Anterior cingulate cortex (tissue), 58 donors: ENCODE measurements at places on chromosomes 12 and 14.

DNA sequence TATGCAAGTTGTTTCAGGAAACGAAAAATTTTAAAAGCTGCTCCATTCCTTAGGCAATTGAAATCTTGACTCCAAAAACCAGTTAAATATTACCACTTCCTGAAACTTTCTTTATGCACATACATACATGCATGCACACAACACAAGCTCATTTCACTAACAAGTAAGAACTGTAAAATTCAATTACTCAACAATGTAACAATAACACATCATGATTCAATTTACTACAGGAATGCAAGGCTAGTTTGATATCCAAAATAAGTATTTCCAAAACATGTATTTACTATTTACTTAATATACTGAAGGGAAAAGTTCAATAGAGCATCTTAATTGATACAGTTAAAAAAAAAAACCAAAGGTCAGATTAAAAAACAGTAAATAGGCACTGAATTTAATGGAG is 19.6 kb downstream of the NAP1L1 start:
- no peak for DNase-seq

DNA sequence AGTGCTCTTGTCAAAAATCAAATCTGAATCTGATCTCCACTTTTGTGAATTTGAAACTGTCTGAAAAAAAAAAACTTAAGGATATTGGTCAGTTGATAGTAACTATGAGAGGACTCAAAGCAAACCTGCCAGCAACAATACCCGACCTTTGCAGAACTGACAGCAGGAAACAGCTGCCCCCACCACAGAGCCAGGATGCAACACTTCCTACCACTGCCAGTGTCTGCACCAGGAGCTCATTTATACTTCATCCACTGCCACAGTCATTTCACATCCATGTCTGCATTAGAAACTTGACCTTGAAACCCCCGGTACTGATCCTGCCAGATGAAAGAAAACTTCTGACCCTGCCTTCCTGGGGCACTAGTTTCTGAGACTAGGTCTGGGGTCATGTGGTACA is 27.4 kb upstream of the RXYLT1 start:
- no peak for DNase-seq

GRCh38 chr14:65062096-65063075 is 39.9 kb downstream of the MAX start:
- no peak for DNase-seq

DNA sequence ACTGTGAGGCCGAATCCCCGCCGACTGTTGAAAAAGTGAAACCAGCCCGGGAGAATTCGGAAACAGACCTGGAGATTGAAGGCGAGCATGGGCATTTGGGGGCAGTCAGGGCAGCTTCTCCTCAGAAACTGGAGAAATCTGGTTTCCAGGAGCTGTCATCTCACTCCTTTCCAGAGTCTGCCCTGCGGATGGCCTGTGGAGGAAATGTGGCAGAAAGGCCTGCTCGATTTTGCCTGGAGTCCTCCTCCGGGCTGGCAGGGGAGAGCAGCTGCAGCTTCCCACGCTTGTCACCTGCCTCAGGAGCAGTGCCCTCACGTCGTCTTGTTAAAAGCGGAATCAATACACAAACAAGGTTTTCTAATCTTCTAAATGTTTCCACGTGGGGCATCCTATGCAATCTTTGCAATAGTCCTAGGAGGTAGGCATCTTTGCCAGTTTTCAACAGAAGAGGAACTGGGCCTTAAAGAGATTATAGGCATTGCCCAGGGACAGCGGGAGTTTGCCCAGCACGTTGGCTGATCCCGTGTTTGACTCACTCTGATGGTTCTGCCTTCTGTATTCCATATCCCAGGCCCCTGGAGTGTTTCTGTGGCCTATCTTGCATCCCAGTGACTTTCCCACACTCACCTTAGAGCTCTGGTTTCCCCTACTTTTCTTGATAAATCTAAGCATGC is 2.3 kb downstream of the LRRC74A start:
- DNase-seq, result no peak

DNA sequence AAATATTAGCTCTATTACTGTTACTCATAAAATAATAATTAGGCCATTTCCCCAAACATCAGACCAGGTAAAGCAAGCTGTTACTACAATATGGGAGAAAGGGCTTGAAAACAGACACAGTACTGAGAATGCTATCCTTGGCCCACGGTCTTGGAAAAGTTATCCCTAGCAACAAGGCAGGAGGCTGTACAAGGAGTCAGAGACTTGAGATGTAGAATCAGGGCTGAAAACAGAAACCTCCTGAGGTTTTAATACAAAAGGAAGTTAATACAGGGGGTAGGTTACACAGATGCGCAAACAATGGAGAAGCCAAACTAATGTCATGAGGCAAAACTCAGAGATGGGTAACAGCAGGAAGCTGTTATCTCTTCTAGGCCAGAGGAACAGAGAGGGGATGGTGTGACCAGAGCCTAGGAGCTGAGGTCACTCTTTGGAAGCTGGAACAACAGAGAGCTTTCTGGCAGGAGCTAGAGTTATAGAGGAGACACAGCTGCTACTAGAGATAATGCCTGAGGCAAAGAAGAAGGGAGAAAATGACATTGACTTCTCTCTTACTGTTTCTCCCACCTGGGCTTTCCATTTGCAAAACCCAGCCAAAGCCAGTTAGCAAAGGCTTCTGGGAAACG is 248.8 kb downstream of the SUDS3 start:
- DNase-seq, result no peak

GRCh38 chr12:21301-22189 is 45.0 kb upstream of the IQSEC3 start:
- DNase-seq, result no peak

DNA sequence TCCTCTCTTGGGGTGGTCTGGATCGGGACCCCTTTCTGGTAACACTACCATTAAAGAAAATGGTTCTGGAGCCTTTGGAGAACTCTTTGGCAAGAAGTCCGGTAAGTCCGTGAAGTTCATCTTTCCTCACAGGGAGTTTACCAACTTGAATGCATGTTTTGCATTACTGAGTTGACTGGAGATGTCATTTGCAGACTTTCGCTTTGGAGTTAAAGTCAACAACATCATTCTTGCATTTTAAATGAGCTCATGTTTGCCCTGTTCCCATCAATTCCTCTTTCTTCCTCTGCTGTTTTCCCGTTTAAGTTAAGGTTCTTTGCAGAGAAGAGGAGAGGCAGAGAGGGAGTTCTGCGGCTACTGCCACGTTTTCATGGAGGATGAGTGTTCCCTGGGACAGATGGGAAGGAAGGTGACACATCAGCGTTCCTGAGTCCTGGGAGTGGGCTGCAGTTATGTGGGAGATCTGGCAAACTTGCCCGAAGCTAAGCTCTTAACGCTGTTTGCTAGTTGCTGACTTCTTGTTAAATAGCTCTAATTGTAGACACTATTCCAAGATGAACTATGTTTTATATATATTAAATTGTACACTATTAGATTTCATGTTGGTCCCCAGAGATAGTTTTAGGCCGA is 18.8 kb upstream of the PRICKLE1 start:
- no peak for DNase-seq
